ENCODE measurements at places on chromosomes 2 and 18. TPM values are rescaled to one million over a fixed set of nuclear protein-coding genes. Genes with fewer than 3 reads are reported as not detected.

GRCh38 chr2:46812361-46813019 is 103.1 kb downstream of the MCFD2 start:
- DNase-seq: peak; percentile 54

DNA sequence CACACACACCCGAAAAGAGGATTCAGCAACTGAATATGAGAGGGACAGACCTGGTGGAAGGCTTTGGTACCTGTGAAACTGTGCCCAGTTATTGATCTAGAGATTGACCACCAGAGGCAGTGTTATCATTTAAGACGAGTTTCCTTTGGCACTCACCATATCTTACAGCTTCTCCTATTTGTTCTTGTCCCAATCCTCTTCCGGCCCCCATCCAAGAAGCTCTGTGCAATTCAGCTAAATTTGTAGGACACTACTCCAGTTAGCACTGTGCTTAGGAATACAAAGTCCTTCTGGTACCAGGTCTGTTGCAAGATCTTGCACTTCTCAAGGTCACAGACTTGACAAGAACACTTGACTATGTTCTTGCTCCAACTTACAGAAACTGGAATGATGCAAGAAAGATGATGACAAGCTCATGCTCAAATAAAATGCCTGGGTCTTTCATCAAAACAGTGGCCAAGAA is 177.7 kb downstream of the TMEM247 start:
- peak; percentile 28 for DNase-seq

DNA sequence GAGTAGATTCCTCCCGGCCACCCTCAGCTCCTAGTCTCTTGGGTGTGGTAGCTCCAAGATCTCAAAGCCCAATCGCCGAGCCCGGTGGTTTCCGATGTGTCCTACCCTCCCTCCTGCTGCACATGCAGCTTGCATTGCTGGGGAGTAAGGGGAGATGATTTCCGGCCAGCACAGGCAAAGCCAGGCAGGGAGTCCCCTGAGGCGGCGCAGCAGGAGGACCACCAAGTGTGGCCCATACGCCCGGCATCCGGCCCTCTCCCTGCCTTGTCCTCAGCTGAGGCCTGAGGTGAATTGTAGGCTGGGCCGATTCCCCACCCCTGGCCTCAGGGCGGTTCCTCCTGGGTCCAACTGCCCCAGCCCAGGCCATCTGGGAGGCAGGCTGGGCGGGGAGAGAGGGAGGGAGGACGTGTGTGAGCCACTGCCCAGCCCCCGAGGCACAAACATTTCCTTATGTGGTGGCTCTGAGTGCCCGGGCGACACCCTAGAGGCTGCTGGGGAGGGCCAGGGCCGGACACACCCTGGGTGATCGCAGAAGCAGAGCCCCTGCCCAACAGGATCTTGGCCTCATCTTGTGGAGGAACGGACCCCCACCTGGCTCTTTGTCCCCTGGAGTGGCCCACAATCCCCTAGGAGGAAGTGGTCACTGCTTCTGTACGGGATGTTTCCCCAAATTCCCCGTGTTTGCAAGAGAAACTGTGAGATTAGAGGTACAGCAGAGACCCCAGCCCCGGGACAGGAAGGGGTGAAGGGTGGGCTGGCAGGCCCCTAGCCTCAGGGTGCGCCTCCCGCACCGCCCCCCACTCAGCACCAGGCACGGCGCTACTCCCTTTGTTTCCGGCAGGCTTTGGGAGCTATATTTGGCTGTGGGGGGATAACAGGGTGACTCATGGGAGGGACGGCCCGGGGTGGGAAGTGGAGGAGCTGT is 41.9 kb upstream of the PTMA start:
- peak; percentile 63 for DNase-seq

DNA sequence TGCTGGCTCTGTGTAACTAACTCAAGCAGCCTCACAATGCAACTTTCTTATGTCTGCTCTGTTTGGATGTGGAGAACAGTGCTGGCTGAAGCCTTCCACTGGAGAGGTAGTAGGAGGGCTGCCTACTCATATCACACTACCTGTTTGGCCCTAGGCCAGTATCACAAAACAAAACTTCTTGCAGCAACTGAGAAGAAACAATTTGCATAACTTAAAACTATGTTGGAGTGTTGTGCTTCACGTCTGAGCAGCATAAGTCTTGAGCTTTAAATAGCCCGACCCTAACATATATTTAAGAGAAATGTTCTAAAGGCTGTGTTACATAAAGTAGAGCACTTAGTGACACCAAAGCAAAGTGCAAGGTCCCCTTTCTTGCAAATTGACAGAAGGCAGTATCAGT is 204.9 kb upstream of the ACVR2A start:
- DNase-seq: no peak

- no peak for DNase-seq
Observed at GRCh38 chr2:101388232-101388631, 929 bp upstream of the CREG2 start.

GRCh38 chr2:38074764-38075506 is 1.0 kb downstream of the CYP1B1 start:
- DNase-seq: peak; percentile 15

- no peak for DNase-seq
Observed at GRCh38 chr2:187320846-187321245, 127.2 kb downstream of the CALCRL start.

MGAT5 gene
- 84.1 TPM for total RNA-seq

GRCh38 chr2:172999641-173000386 is 75.8 kb upstream of the MAP3K20 start:
- DNase-seq: no peak

ALK gene
- total RNA-seq: not detected

DNA sequence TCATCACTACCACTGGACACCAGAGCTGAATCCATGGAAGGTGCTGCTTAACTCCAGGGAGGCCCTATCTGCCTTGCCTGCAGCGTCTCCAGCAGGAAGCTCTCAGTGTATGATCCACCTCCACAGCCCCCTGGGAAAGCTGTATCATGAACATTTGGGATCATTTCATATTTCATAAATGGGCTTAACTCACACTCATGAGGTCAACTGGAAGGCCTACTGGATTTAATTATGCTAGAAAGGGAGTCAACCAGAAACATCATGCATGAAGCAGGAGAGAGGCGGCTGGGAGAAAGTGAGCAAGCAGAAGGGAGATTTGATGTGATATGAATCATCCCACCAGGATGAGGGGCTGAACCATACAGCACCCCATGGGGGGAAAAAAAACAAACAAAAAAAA is 537.7 kb downstream of the TNS1 start:
- DNase-seq: no peak

- no peak for DNase-seq
Observed at GRCh38 chr2:227595797-227596196, 2.9 kb upstream of the SCYGR2 start.

DNA sequence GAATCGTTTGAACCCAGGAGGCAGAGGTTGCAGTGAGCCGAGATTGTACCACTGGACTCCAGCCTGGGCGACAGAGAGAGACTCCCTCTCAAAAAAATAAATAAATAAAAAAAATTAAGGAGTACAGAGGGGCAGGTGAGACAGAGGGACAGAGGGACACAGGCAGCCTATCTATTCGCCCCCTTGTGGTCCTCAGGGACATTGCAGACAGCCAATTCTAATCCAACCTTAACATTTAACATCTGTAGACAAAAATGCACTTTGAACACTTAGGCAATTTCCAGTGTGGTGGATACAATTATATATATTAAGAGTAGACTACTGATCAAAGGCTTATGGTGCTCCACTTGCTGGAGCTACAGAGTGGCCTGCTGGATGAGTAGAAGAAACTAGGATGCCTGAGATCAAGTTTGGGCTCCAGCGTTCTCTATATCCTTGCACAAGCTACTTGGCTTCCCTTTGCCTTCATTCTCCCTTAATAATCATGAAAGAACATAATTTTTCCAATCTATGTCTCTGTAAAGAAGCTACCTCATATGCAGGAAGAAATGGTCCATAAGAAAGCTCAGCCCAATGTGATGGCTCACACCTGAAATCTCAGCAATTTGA is 8.2 kb upstream of the SMARCAL1 start:
- peak; percentile 21 for DNase-seq

- DNase-seq: no peak
Observed at GRCh38 chr2:214193943-214194342, 216.9 kb upstream of the VWC2L start.

DNA sequence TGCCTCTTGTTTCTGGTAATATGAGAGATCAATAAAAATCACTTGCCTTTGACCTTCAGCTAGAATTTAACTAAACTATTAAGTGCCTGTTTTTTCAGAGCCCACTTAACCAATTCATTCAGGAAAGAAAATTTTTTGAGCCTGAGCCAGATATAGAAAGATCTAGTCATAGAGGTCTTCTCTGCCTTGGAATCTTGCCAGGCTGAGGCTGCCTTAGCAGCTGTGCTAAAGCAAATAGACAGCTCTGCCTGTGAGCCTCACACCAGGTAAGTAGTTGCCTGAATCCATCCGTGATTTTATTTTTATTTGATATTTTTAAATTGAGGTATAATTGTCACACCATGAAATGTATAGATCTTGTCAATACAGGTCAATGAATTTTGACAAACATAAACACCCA is 27.4 kb downstream of the EVX2 start:
- no peak for DNase-seq

Measured in endothelial cell of umbilical vein (primary cell).